ENCODE measurements at places on chromosomes 4 and X.
A peak's percentile ranks its signal among the peaks of the same experiment; 100 is the strongest.

DNA sequence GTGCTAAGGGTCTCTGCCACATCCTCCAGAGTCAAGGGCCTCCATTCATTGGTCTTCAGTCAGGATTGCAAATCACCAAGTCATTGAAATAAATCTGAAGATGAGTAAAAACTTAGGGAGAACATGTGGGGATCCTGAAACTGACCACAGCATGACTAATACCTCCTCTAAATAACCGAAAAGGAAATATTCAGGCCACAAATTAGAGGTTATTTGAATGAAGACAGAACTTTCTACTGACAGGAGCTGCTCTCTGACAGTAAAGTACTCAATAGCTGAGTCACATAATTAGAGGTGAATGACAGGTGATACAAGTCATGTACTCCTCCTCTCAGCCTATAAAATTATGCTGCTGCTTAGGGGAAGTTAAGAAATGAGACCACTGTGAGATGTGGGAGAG, 240.2 kb upstream of the F9 start:
- no peak for DNase-seq

DNA sequence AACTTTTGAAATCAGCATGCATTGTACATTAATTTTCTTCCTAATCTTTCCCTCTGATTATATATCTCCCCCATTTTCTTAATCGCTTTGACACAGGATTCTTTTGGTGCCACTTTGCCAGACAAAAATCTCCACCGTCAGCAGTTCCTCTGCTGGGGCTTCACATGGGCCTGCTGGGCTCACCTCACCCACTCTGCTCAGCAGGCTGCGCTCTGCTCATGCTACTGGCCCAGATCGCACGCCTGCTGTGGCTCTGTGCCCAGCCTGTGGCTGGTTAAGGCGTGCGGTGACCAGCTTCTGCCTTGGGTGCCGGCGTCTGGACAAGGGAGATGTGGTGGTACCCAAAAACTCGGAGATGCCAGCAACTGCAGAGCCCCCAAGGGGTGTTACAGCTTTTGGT, 31.1 kb downstream of the UCHL1 start:
- DNase-seq: no peak

GRCh38 chrX:9919632-9920172, 47.5 kb upstream of the CLDN34 start:
- DNase-seq: no peak

GRCh38 chr4:162347842-162348213, 184.0 kb upstream of the FSTL5 start:
- no peak for DNase-seq

DNA sequence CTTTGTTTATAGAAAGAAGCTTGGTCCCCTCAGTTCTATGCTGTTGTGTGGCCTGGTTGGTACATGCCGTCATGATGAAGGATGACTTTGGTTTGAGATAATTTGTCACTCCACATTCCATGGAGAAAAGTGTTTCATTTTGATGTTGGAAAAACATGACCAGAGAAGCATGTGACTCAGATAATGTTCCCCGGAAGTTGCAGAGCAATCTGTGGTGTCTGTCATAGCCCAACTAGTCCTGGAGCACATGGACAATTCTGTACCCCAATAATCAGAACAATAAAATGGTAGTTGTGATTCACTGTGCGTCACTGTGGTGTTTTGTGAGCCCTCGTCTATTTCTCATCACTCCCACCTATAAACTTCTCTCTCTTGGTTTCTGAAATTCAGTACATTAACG, 85.1 kb downstream of the PDK3 start:
- DNase-seq: no peak

DNA sequence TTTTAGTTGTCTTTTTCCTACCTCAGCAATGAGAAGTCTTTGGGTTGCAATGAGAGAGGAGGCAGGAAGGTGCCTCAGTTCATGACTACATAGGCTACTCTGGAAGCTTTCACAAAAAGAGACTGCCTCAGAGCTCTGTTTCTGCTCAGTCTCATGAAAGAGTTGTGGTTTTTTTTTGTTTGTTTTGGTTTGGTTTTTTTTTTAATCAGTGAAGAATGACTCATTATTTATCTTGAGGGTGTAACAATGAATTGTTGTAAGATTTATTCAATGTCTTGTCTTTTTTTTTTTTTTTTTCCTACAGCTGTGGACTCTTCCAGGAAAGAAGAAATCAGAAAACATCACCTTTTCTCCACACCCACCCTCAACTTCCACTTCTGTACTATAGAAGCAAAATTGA, 67.5 kb upstream of the CXCL13 start:
- no peak for DNase-seq

DNA sequence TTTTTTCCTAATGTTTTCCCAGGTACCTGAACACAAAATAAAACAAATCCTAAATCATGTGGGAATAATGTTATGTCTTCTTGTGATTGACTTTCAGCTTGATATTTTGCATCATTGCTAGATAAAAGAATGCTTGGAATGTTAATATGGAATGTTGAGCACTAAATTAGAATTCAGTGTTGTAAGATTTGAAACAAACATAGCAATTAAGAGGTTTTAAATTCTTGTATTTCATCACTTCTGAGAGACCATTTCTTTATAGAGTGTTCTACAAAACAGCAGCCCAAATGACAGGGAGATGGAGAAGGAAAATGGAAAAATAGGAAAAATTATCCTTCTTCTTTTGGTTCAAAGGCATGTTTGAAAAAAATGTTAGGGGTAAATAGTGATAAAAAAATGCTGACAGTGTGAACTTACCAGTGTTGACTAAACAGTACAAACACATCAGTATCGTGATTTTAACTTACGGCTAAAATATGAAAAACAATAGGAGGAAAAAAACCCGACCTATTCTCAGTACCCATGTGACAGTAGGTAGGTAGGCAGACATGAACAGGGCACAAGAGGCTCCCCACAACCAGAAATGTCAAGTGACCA, 102.6 kb upstream of the PDE5A start:
- no peak for DNase-seq

DNA sequence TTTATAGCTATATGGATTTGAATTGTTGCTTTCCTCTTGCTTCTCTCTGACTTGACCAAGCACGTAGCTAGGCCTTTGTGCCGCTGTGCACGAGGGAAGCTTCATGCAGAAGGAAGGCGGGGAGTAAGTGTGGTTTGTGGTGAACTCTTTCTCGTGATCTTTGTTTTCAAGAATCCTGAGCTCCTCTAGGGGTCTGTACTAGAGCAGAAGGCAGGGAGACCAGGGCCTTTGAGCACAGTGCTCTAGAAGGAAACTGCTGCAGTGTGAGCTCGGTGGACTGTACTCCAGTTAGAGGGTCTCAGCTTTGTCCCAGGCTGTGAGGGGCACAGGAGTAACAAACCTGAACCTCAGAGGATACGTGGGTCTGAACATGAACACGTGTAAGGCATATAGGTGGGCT, 49.0 kb downstream of the AGA start:
- DNase-seq: no peak

- no peak for DNase-seq
These were observed 186.4 kb downstream of the BCOR start for GRCh38 chrX:39911278-39911897.

DNA sequence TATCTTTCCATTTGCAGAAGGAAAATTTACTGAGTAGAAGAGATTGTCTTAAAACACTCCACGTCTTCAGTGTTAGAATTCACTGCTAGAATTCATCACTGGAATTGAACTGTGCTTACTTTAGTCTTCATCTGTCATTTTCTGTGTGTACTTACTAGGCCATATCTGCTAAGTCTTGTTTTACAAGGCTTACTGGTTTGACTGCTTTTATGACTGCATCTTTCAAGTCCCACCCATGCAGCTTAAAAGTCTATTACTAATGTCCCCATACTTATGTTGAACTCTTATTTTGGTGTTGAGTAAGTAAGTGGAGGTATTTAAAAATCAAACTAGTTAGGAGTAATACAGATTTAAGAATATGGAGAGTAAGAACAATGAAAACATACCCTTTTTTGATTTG, 14.6 kb downstream of the CLCN3 start:
- DNase-seq: no peak

DNA sequence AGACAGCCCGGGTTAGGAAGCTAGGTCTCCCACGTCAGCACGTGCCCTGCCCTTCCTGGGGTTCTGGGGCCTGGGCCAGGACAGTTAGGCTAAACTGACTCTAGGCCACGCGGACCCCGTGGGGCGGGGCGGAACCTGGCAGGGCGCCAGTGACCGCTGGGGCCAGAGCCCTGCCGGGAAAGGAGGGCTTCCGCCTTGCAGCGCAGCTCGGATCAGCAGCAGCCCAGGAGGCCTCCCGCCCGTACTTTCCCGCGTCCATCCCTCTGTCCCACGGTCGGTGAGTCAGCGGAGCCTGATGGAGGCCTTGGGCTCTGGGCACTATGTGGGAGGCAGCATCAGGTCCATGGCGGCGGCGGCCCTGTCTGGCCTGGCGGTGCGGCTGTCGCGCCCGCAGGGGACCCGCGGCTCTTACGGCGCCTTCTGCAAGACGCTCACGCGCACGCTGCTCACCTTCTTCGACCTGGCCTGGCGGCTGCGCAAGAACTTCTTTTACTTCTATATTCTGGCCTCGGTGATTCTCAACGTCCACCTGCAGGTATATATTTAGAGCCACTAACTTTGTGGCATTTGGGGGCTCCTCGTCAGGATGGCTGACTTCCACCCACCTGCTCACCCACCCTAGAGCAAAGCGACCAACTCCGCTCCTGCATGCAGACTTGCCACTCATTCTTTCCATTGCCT, at the start of gene SMIM10:
SMIM10 (plus strand) TSS at position 191 of the 681 bp plus-strand sequence; CDS start at position 296, 105 bp downstream.
- DNase-seq: peak; percentile 19

DNA sequence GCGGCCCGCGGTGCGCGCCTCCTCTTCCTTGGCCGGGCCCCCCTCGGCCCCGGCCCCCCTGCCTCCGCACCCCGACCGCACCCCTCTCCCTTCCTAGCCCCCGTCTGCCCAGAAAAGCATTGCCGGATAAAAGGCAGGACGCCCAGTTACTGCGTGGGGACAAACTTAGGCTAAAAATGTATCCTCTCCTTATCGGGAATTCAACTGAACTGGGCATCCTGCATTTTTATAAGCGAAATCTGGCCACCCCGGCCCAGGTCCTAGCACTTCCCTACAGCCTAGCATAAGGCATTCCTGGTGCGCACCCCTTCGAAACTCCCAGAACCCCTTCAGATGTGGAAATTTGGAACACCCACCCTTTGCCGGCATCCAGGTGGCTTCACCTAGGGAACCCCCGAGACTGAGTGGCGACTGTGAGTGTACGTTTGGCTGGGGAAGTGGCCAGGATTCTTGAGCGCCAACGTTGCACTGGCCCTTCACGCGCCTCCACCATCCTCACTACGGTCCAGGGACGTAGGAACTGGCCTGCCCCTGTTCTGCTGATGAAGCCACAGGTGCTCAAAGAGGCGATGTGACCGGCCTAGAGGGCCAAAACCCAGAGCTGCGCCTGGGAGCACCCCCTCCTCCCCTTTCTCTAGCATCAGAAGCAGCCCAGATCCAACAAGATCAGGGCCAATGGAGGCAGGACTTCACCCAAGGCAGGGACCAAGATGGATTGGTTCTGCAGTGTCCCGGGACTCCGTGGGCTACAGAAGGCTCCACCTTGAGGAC, 5.7 kb upstream of the RNF4 start:
- DNase-seq: no peak

- DNase-seq: no peak
These were observed 171.0 kb downstream of the GALNTL6 start for GRCh38 chr4:171983935-171984805.

GRCh38 chrX:79270401-79270800, 96.7 kb downstream of the ITM2A start:
- peak; percentile 70 for DNase-seq

- no peak for DNase-seq
These were observed 10.2 kb upstream of the CORIN start for GRCh38 chr4:47848041-47848440.

- no peak for DNase-seq
These were observed 5.9 kb upstream of the PITX2 start for GRCh38 chr4:110628663-110629213.

- DNase-seq: no peak
These were observed 192.0 kb downstream of the SMIM20 start for GRCh38 chr4:26105815-26106699.

DNA sequence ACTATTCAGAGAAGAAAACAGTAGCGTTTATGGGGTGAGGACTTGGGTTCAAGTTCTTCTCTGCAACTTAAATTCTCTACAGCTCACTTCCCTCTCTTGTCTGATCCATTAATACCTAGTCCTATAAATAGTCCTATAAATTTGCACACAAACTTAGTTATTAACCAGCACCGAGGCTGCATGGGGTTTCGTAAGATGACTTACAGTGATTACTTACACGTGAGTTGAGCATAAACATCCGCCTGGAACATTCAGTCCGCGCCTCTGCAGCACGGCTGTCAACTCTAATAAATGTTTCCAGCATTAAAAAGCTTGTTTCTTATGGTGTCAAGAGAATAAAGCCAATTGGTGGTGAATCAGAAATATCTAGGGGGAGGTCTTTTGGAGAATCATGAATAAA, 103.0 kb upstream of the ENPP6 start:
- DNase-seq: no peak

DNA sequence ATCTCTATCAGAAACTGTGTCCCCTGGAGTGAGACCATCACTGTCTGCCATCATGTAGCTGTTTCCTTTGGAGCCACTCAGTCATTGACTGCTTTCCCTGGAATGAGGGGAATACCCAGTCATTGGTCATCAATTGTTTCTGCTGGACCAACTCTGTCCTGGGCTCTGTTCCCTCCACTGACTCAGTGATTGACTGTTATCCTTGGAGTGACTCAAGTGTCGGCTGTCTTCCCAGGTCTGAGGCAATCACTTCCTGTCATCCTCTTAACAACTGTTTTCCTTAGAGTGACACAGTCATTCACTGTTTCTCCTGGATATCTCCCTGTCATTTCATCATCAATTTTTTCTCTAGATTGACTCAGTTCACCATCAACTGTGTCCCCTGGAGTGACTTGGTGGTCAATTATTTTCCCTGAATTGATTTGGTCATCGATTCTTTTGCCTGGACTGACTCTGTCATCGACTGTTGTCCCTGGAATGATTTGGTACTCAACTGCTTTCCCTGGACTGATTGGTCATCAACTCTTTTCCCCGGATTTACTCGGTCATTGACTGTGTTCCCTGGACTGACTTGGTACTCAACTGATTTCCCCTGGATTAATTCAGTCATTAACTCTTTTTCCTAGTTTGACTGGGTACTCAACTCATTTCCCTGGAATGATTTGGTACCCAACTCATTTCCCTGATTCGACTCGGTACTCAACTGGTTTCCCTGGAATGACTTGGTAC, 327.9 kb upstream of the VCX start:
- no peak for DNase-seq

GRCh38 chr4:20430259-20430941, 178.7 kb downstream of the SLIT2 start:
- no peak for DNase-seq

DNA sequence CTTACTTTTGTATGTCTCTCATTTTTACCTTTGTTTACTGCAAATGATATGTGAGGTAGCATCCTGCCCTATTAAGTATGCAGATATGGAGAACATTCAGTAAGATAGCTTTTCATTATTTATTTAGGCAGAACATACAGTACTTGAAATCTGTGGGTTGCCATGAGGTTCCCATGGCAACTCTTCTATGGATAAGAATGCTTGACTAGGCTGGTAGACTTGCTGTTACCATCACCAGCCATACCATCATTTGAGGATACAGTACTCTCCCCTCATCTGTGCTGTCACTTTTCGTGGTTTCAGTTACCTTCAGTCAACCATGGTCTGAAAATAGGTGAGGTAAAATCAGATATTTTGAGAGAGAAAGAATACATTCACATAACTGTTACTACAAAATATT, 56.7 kb downstream of the NAF1 start:
- DNase-seq: no peak

- DNase-seq: no peak
These were observed 38.0 kb downstream of the RAB28 start for GRCh38 chr4:13445841-13446790.

GRCh38 chr4:175762582-175762981, 49.5 kb downstream of the GPM6A start:
- no peak for DNase-seq
